Astrocyte (in vitro differentiated cells and primary cell): ENCODE measurements at places on chromosomes 7 and 10. TPM values are rescaled to one million over a fixed set of nuclear protein-coding genes. Genes with fewer than 3 reads are reported as not detected.

- H3K27ac ChIP-seq = peak overlapping the region; percentile 75
- peaks cover 23% of the 10 kb centered on the region for H3K4me1 ChIP-seq
- DNase-seq = peak; percentile 92
- H3K4me3 ChIP-seq = no peak overlapping the region
Observed at GRCh38 chr10:9786576-9786975, 1231.1 kb upstream of the CELF2 start.

The FRMPD2 gene
- 0.39 and 0.43 TPM in 2 replicates for total RNA-seq

The DNAAF5 gene
- 24.5 and 25.9 TPM in 2 replicates for total RNA-seq

The CDK6 gene
- 140 and 160 TPM in 2 replicates for total RNA-seq
